ENCODE measurements at places on chromosomes 11 and 22.

DNA sequence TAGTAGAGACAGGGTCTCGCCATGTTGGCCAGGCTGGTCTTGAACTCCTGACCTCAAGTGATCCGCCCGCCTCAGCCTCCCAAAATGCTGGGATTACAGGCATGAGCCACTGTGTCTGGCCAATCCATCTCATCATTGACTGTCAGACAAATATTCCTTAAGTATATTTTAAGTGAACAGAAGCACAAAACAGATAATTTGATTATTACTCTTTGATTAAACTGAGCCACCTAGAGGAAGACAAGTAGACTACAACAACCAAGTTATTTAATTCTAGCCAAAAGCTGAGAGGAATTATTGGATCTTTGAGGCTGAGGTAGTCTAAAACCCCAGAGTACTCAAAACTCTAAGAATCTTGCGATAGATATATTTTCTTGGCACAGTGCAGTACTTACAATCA lies 1.2 kb downstream of the ACRV1 start:
- DNase-seq: no peak

GRCh38 chr22:35913925-35914324 lies 114.7 kb downstream of the RBFOX2 start:
- DNase-seq: no peak

DNA sequence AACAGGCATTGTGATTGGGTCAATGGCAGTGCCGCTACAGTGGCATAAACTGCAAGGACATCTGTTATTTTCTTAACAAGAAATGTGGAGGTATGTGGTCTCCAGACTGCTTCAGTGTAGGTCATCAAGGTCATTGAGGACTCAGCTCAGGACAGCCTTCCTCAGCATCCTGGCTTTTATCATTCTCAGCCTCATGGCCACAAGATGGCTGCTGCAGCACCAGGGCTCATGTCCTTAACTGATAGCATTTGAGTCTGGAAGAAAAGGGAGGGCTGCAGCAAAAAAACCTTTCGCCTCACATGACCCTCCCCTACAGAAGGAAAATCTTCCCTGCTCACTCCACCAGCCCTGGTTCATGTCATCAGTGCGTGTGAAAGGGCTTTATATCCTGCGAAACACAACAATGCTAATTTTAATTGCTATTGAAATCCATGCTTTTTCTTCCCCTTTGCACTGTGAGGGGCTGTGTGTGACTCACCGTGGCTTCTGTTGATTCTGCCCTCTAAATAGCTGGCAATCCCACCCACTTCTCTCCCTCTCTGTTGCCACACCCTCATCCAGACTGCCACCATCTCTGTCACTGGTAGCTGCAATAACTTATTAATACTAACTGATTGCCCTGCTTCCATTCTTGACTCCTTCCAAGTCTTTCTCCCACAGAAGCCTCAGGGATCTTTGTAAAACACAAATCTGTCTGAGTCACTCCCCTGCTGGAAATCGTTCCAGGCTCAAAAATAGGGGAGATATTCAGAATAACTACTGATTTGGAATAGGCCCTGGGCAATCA lies 43.8 kb downstream of the CHRDL2 start:
- DNase-seq: no peak

- no peak for DNase-seq
These were observed 48.9 kb downstream of the FAR1 start for GRCh38 chr11:13717331-13717730.

- no peak for DNase-seq
These were observed 1.7 kb downstream of the ESRRA start for GRCh38 chr11:64306876-64307622.

- no peak for DNase-seq
These were observed 10.5 kb upstream of the DEPDC7 start for GRCh38 chr11:33005175-33005574.

- no peak for DNase-seq
These were observed 48.3 kb upstream of the SEPTIN5 start for GRCh38 chr22:19665784-19666672.

DNA sequence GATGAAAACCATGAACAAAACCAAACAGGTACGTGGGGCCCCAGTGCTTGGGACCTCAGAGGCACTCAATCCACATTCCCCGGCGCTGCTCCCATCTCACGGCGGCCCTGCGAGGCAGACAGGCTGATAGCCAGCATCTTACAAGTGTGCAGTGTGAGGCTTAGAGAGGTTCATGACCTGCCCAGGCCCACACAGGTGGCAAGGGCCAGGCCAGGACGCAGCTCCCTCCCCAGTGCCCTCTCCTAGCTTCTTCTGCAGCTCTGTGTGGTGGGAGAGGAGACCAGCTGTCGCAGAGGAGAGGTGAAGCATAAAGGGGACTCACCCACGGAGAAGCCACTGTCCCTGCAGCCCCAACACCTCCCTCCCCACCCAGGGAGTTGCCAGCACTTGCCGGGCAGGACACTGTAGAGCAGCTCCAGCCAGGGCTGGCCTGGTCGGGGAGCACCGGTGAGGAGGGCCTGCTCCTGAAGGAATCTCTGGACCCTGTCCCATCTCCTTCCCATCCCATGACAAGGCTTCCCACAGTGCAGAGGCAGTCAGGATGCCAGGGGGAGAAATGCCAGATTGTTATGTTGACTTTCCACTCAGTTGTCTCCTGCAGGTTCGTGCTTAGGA lies 92.4 kb upstream of the TMEM45B start:
- no peak for DNase-seq

DNA sequence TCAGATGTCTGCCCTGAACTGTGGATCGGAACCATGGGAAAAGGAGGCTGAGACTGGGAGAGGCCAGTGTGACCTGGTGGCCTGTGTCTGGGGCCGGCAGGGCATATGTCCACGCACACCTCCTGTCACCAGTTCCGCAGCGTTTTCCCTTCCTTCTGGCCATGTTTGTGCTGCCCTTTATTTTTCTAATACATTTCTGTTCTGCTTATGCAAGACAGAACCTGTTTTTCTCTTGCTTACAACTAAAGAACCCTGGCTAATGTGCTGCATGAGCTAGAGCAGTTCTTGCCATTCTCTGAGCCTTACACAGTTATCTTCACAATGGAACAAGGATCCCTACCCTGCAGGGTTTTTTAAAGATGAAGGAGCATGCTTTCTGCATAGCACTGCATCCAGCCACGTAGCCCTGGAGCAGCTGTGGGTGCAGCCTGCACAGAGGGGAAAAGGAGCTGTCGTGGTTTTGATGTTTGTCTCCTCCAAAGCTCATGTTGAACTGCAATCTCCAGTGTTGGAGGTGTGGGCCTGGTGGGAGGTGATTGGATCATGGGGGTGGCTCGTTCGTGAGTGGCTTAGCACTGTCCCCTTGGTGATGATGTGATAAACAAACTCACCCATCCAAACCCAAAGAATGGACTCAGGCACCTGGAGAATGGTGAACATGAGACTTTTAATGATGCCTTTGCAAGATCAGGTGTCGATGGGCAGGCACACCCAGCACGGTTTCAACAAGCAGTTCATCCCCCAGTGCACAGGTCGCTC lies 84.8 kb upstream of the SHANK2 start:
- DNase-seq: no peak

DNA sequence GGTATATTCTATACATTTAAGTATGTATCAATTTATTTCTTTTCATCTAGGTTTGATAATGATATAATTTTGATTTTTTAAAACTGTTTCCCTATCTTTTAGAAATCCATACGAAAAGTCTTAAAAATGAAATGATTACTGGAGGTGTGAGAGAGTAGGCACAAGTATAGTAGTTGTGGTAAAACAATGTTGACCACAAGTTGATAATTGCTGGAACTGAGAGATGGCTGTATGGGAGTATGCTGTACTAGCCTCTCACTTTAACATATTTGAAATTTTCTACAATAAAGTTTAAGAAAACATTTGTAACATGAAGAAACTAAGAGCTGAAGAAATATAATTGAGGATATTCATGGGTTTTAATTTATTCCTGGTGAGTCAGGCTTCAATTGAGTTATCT lies 30.0 kb downstream of the FSHB start:
- no peak for DNase-seq

DNA sequence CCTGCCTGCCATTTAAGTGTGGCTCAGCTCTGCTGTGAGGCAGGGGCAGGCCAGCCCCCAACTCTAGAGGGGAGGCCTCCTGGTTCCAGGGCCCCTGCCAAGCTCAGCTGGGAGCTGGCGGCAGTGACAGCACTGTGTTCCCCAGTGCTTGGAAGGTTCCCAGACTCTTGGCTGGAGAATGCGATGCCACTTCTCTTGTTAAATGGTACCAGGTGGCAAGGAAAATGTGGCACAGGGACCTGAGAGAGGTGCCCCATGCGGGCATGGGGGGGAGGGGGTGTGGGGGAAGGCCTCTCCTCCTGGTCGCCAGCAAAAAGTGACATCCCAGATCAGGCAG lies 8.4 kb upstream of the TNFRSF13C start:
- DNase-seq: no peak

DNA sequence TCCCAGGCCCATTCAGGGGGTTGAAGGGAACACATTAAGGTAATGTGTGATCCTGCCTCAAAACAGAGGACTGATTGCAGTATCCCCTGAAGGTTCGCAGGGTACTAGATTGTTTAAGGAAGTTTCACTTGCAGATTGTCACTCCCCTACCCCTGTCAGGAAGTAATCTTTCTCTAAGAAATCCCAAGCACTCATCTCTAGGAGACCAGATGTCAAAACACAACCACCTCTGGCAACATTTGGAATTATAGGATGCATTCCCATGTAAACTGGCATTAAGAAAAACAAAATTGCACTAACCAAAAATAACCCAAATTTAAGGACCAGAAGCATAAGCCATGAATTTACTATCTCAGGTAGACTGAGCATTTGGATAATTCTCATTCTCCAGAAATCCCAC lies 1.6 kb downstream of the MRPL17 start:
- no peak for DNase-seq

All from stimulated activated effector memory CD8-positive, alpha-beta T cell treated with anti-CD3 and anti-CD28 coated beads, Interleukin-12 subunit alpha, Interleukin-12 subunit beta, amount 100 ng/mL, for 72 hours (primary cell).